ENCODE measurements at places on chromosomes 6 and 20. TPM values are rescaled to one million over a fixed set of nuclear protein-coding genes. Genes with fewer than 3 reads are reported as not detected.

ALDH5A1 gene
- 4.4 TPM for total RNA-seq

C6orf52 gene
- not detected for total RNA-seq

ADGRF5 gene
- total RNA-seq: 6.5 TPM

OPN5 gene
- total RNA-seq: not detected

MPIG6B gene
- not detected for total RNA-seq

CFAP61 gene
- not detected for total RNA-seq

DNA sequence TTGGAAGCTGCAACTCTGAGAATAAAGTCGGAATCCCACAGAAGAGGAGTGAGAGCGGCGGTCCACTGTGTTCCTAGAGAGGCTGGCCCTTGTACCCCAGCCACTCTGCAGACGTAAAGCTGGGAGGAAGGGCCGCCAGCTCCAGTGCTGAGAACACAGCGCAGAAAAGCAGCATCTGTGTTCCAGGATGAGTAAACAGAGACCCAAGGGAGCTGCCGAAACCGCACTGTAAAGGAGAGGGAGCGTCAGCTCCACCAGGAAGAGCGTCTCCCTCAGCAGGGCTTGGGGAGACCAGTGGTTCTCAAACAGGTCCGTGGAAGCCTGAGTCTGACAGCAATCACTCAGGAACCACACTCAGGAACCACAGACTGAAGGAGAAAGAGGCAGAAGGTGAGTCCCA, 134.0 kb downstream of the WDR27 start:
- no peaks in the 10 kb centered on the region for H3K36me3 ChIP-seq
- no peaks in the 10 kb centered on the region for H3K4me1 ChIP-seq
- no peaks in the 10 kb centered on the region for H3K27me3 ChIP-seq

- no peak for DNase-seq
- no peaks in the 10 kb centered on the region for H3K36me3 ChIP-seq
- no peaks in the 10 kb centered on the region for H3K4me1 ChIP-seq
- no peak overlapping the region for H3K27ac ChIP-seq
- no peaks in the 10 kb centered on the region for H3K27me3 ChIP-seq
- H3K4me3 ChIP-seq: no peak overlapping the region
These were observed 123.2 kb upstream of the TMEM170B start for GRCh38 chr6:11414176-11414963.

DNA sequence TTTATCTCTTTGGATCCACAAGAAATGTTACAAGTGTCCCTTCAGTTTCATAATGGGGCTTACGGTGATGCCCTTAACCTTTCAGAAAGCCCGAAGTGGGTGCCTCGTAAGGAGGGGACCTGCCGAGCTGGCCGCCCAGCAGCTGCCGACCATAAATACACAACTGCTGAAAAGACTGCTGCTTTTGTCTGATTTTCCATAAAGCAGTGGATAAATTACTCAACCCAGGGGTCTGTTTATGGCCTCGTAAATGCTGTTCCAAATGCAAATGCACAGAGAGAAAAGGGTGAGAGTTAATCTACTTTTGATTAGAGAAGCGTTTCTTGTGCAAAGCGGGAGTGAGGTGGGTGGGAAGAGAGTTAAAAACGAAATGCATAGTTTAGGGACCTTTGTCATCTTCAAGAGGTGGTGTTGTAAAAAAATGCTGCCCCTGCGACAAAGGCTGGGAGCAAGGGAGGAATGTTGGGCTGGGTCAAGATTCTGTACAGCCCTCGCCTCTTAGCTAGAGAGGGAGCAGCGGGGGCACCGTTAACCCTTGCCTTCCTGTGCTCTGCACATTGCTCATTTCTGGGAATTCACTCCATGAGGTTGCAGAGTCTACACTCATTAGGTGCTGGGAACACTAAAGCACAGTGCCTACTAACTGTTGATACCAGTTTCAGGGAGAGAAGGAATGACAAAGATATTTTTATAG, 112.0 kb upstream of the MTHFD1L start:
- DNase-seq: no peak
- H3K27me3 ChIP-seq: no peaks in the 10 kb centered on the region
- H3K36me3 ChIP-seq: no peaks in the 10 kb centered on the region
- no peak overlapping the region for H3K27ac ChIP-seq
- H3K4me1 ChIP-seq: no peaks in the 10 kb centered on the region
- no peak overlapping the region for H3K4me3 ChIP-seq

DNA sequence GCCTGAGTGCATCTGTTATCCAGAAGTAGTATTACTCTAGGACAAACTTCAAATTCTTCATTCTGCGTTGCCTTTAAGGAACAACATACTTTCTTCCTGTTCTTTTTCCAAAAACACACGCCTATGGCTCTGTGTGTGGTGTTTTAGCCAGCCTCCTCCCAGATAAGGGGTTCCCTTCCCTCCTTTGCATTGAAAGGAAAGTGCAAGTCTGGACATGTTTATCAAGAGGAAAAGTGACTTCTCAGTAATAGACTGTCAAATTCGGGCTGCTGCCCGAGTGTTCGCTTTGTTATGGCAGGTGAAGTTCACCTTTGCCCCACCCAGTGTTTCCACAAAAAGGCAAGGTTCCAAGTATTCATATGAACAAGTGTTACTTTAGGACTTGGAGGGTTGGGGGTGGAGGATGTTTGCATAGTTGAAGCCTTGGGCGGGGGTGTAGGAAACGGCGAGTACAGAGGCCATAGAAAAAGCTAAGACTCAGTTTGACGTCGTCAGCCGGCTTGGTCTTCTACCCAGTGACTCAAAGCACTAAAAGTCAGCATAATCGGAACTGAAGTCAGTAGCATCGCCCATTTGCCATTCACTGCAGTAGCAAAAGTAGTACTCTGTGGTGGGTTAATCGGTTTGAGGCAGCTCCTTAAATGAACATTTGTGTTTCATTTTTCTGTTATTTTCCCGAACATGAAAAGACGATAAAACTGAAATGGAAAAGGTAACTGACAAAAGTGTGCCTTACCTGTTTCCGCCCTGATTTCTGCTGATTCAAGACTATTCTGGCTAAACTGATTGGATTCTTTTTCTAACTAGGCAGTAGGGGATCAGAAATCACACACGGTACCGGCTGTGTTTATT, 12.5 kb downstream of the PRDM1 start:
- H3K4me3 ChIP-seq: peak overlapping the region; percentile 4
- peak overlapping the region; percentile 64 for H3K27ac ChIP-seq
- peaks cover 13% of the 10 kb centered on the region for H3K4me1 ChIP-seq
- peak; percentile 40 for DNase-seq

DNA sequence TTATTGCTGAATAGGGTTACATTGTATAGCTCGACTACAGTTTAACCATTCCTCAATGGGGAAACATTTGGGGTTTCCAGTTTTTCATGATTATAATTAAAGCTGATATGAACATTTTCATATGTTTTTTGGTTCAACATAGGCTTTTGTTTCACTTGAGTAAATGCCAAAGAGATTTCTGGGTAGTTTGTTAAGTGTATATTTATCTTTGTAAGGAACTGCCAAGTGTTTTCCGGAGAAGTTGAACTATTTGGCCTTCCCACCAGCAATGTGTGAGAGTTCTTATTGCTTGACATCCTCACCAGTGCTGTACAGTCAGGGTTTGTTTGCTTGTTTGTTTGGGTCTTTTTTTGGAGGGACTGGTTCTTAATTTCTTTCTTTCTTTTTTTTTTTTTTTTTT, 83.7 kb upstream of the RALY start:
- no peak overlapping the region for H3K4me3 ChIP-seq
- no peak for DNase-seq
- no peaks in the 10 kb centered on the region for H3K36me3 ChIP-seq
- no peaks in the 10 kb centered on the region for H3K27me3 ChIP-seq
- peak overlapping the region; percentile 48 for H3K27ac ChIP-seq

- no peak for DNase-seq
- H3K27me3 ChIP-seq: no peaks in the 10 kb centered on the region
- no peaks in the 10 kb centered on the region for H3K36me3 ChIP-seq
- H3K4me3 ChIP-seq: no peak overlapping the region
- no peak overlapping the region for H3K27ac ChIP-seq
These were observed 99.3 kb downstream of the BMP5 start for GRCh38 chr6:55776113-55776512.

GRCh38 chr20:3307725-3308124, 68.7 kb upstream of the SLC4A11 start:
- H3K4me1 ChIP-seq: peaks cover 3% of the 10 kb centered on the region
- DNase-seq: no peak
- no peak overlapping the region for H3K4me3 ChIP-seq
- H3K36me3 ChIP-seq: peaks cover 9% of the 10 kb centered on the region

DNA sequence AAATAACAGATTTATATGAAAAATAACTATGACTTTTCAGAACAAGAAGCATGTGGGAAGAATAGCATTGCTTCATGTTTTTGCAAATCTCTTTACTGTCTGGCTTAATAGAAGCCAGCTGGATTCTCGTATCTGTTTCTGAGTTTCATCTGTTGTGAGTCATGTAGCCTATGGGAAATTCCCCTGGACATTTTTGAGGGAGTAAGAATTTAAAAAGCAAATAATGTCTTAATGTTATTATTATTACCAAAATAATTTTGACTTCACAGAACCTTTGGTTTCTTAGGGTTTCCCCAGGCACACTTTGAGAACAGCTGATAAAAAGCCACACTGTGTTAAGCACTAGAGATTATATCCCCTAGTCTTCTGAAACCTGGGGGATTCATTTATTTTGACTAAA, 75.8 kb downstream of the SYCP2L start:
- H3K27ac ChIP-seq: no peak overlapping the region
- H3K4me1 ChIP-seq: no peaks in the 10 kb centered on the region
- H3K36me3 ChIP-seq: no peaks in the 10 kb centered on the region
- H3K27me3 ChIP-seq: no peaks in the 10 kb centered on the region

DNA sequence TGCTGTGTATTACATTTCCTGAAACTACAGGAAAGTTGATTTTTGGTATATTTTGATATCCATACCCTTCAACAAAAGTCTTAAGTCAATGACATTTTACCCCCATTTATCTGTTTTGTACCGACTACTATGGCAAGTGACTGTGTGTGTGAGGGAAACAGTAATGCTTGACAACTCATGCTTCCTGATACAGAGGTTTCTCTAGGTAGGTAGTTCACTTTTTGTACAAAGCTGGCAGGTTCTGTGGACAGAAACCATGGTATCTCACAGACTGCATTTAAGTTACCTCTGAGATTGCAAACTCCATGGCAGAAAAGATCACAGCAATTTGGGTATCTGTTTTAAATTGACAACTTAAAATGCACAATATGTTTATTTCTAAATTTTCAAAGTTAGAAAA, 28.8 kb downstream of the FARS2 start:
- H3K4me3 ChIP-seq: no peak overlapping the region
- H3K4me1 ChIP-seq: peaks cover 26% of the 10 kb centered on the region
- DNase-seq: no peak
- H3K27ac ChIP-seq: no peak overlapping the region
- H3K27me3 ChIP-seq: no peaks in the 10 kb centered on the region
